ENCODE measurements at places on chromosomes 11 and 22.

- DNase-seq = no peak
Observed at GRCh38 chr11:2750101-2750681, 50.4 kb upstream of the KCNQ1OT1 start.

GRCh38 chr11:33017478-33017877, 1.8 kb downstream of the DEPDC7 start:
- no peak for DNase-seq

GRCh38 chr11:122851366-122851966, 13.2 kb downstream of the CRTAM start:
- no peak for DNase-seq

GRCh38 chr11:123209591-123209990, 14.5 kb upstream of the CLMP start:
- no peak for DNase-seq

DNA sequence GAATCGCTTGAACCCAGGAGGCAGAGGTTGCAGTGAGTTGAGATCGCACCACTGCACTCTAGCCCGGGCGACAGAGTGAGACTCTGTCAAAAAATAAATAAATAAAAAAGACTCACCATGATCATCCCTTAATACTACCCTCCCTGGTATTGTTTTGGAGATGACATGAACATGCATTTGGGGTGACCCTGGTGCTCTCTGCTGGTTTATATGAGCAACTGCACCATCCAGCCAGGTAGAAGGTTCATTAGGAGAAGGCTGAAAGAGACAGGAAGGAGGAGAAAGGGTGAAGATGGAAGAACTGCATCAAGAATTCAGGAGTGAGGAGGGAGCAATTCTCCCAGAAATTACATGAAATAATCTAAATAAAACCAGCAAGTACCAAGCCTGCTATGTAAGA, 37.8 kb downstream of the SLC5A1 start:
- no peak for DNase-seq

GRCh38 chr11:57345555-57346211, 7.5 kb downstream of the P2RX3 start:
- peak; percentile 54 for DNase-seq

GRCh38 chr11:41720761-41721160, 261.3 kb upstream of the LRRC4C start:
- no peak for DNase-seq

- DNase-seq = no peak
Observed at GRCh38 chr11:65055538-65055937, 2.8 kb downstream of the NAALADL1 start.

DNA sequence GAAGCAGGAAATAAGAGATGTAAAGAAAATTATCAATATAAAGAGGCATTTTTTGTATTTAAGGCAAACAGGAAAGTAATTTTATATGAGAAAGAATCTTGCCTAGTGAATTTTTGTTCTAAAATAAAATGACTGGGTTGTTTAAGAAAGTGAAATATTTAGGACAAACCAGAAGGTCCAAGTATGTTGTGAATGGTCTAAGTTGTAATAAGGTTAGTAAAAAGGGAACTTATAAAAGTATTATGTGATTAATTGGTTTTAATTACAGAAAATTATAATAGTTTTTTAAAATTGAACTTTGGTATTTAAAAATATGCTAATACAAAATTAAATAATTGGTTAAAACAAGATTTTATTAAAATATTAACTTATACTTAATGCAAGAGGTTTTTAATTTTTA, 26.6 kb upstream of the EI24 start:
- no peak for DNase-seq

DNA sequence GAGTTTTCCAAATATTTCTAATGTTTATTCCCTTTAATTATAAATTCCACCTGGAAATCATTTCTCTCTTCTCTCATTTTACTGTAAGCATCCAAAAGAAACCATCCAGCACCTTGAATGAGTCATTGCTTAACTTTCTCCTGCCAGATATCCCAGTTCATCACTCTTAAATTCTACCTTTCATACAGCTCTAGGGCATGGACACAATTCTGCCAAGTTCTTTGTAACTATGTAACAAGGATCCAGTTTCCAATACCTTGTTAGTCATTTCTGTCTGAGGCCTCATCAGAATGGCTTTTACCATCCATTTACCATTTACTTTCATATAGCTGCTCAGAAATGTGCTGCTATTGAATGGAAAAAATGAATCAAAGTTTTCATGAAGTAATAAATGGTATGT, 455.4 kb upstream of the TENM4 start:
- DNase-seq = no peak

- DNase-seq = no peak
Observed at GRCh38 chr11:59756845-59757244, 1.7 kb downstream of the STX3 start.
